Stimulated activated CD8-positive, alpha-beta memory T cell treated with anti-CD3 and anti-CD28 coated beads, Interleukin-15, amount 100 ng/mL, for 24 hours (primary cell): ENCODE measurements at places on chromosomes 12 and 14.

GRCh38 chr14:75222208-75222701, 45.8 kb upstream of the TMED10 start:
- no peak for DNase-seq

- DNase-seq: no peak
These were observed 448.1 kb downstream of the NPAS3 start for GRCh38 chr14:33386781-33387180.

DNA sequence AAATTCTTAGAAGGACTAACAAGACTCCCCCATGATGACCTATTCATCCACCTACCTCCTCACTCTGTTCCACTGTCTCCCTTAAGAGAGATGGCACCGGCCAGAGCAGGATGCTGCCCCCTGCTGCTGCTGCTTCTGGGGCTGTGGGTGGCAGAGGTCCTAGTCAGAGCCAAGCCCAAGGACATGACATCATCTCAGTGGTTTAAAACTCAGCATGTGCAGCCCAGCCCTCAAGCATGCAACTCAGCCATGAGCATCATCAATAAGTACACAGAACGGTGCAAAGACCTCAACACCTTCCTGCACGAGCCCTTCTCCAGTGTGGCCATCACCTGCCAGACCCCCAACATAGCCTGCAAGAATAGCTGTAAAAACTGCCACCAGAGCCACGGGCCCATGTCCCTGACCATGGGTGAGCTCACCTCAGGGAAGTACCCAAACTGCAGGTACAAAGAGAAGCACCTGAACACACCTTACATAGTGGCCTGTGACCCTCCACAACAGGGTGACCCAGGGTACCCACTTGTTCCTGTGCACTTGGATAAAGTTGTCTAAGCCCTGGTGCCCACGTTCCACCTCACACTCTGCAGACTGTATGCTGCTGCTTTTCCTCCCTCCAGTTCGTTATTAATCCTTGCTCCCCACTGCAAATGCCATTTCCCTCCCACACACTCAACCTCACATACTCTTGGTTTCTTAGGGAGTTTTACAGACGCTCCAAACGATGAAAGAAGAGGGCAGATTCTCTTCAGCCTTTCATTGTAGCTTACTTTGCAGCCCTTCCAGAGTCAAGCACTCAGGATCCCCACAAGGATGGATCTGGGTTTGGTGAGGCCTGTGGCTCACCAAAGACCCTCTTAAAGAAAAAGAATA, at the start of gene RNASE8:
Gene RNASE8, plus strand, starts transcription at position 20 of the 873 bp plus-strand sequence. Its CDS starts 71 bp downstream, at position 91.
- no peak for DNase-seq

- no peak for DNase-seq
These were observed 316.2 kb downstream of the VRK1 start for GRCh38 chr14:97113339-97113738.

DNA sequence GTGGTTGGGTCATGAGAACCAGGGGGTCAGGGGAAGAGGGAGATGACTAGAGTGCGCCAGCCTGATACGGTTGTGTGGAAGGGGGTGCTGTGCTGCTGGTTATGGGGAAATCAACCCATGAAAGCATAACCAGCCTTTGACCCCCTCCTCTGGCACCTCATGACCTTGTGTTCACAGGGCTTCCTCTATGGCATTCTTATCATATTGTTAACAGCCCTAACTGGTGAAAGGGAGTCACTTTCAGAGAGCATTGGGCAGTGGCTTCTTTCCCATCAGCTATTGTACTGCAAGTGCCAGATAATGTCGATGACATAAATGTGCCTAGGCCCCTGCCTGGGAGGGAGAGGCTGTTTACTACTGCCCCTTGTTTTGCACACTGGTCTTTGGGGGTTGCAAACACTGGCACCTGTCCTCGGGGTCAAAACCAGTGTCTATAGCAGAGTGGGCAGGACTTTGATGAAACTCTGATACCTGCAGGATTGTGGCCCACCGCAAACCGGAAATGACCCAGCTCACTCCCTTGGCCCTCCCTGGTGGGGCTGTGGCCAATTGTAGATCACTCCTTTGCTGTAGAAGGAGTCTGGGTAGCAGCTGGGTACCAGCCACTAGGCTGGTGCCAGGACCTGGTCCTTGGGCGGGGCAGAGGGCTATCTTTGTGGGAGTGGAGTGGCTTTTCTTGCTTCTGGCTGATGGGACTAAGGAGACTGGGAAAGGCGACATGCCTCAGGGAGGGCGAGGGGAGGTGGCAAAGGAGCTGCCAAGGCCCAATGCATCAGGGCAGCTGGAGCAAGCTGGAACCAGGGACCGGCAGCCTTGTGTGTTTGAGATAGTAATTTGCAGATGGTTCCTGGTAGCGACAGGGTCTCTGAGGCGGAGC, 634 bp upstream of the TMEM63C start:
- DNase-seq: no peak

DNA sequence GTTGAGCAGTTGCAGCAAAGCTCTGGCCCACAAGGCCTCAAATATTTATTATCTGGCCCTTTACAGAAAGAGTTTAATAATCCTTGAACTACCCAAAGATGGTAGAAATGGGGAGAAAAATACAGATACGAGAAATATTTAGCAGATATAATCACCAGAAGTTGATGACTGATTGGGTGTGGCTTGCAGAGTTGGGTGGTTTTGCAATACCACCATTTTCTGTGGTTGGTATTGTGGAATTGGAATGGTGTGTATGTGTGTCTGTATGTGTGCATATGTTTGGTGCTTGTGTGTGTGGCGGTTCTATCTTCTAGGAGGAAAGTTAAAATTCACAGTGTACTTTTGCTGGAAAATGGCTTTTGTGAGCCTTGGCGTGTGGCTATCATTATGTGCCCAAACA, 85.4 kb upstream of the MANSC4 start:
- no peak for DNase-seq

DNA sequence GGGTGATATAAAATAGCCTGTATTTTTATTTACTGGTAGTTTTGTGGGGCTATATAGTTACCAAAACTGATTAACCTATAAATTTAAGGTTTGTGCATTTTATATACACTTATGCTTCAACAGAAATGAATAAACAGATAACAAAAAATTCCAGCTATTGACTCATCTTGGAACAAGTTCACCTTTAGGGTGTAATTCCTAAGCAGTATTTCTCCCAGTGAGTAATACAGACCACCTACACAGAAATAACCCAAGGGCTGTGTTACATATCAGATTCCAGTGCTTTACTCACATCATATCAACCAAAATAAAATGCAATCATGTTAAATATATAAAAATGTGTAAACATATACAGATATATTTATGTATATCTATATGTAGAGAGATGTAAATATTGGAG, 345.6 kb downstream of the ADAMTS20 start:
- no peak for DNase-seq

DNA sequence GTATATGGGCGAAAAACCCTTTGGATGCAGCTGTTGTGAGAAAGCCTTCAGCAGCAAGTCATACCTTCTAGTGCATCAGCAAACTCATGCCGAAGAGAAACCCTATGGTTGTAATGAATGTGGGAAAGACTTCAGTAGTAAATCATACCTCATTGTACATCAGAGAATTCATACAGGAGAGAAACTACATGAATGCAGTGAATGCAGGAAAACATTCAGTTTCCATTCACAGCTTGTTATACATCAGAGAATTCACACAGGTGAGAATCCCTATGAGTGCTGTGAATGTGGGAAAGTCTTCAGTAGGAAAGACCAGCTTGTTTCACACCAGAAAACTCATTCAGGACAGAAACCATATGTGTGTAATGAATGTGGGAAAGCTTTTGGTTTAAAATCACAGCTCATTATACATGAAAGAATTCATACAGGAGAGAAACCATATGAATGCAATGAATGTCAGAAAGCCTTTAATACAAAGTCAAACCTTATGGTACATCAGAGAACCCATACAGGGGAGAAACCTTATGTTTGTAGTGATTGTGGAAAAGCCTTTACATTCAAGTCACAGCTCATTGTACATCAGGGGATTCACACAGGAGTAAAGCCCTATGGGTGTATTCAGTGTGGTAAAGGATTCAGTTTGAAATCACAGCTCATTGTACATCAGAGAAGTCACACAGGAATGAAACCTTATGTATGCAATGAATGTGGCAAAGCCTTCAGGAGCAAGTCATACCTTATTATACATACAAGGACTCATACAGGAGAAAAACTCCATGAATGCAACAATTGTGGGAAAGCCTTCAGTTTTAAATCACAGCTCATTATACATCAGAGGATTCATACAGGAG, 21.4 kb downstream of the ZNF268 start:
- no peak for DNase-seq

DNA sequence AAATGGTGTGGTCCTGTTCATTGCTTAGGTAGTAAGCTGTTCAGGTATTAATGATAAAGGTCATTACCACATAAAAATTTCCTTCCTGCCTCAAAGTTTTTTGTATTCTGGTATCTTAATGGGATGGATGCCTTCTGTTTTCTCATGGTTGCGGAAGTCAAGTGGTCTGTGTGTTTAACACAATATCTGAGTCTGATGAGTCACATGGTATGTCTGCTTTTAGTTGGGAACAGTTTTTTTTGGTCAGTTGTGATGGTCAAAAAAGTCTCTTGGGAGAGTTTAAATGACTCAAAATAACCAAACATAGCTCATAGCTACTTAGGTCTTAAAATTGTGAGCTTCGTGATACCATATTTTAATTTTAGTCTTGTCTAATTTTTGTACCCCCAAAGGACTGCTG, 40.7 kb downstream of the STK38L start:
- no peak for DNase-seq

DNA sequence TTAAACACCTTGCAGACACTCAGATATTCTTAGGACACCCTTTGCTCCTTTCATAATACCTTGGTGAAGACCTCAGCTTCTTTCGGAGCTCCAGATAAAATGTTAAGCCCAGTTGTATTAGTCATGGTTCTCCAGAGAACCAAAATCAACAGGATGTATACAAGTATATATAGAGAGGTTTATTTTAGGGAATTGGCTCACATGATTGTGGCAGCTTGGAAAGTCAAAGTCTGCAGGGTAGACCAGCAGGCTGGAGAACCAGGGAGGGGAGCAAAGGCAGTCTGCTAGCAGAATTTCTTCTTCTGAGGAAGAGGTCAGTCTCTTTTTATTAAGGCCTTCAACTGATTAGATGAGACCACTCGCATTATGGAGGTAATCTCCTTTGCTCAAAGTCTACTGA, 6.9 kb upstream of the IGF1 start:
- DNase-seq: no peak

GRCh38 chr14:65750906-65751305, 338.4 kb downstream of the FUT8 start:
- no peak for DNase-seq

DNA sequence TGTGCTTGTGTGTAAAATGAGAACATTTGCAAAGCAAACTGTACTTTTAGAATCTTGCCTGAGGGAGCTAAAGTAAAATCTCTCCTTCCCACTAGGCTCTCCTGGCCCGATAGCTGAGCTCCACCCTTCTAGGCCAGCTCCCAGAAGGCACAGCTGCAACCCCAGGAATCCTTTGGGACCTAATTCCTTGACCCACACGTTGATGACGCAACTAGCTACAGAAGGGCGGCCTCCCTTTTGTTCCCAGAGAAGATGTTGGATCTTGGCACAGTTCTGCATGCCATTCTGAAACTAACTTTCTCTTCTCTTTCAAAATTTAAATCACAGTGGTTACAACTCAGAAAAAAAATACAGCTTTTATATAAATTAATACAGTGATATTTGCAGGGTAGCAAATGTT, 268.1 kb downstream of the EGLN3 start:
- no peak for DNase-seq
